Skeletal muscle cell (primary cell): ENCODE measurements at places on chromosomes 4 and X.

- no peak for DNase-seq
Measured at GRCh38 chrX:149363965-149364364, 141.1 kb downstream of the IDS start.

DNA sequence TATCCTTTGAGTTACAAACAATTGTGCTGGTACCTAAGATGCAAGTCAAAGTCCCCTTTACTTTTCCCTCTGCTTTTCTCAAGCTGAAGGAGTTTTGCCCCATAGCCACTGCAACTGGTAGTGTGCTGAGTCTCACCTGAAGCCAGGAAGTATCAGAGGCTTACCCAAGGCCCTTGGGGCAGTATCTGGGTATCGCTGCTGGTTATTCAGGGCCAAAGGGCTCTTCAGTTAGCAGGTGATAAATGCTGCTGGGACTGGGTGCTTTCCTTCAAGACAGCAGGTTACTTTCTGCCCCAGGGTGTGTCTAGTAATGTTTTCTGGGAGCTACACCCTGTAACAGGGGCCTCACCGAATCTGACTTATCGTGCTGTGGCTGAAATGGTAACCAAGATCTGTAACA is 90.4 kb upstream of the SLC6A14 start:
- no peak for DNase-seq

DNA sequence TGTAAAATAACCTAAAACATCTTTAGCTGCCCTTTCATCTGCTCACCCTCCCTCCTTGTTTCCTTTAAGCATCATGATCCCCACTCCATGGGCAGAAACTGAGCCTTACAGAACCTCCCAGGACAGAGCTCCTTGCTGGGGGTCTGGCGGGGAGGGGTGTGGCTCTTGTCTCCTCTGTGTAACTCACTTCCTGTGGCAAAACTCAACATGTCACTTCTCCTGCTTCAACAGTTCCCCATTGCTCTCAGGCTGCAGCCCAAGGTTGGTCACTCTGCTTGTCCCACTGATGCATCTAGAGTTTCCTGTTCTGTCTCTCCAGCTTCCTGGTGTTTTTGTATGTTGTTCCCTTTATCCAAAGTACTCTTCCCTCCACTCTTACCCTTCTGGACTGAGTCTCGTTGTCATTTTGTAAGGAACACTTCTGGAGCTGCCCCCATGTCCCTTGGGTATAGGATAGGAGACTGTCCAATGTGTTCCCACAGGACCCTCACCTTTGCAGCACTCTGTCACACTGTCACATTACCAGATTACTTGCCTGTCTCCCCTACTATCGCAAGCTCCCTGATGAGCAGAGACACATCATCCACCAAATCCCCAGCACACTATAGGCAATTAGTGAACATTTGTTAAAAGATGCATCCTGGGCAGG is 19.6 kb downstream of the TMEM31 start:
- DNase-seq = no peak

DNA sequence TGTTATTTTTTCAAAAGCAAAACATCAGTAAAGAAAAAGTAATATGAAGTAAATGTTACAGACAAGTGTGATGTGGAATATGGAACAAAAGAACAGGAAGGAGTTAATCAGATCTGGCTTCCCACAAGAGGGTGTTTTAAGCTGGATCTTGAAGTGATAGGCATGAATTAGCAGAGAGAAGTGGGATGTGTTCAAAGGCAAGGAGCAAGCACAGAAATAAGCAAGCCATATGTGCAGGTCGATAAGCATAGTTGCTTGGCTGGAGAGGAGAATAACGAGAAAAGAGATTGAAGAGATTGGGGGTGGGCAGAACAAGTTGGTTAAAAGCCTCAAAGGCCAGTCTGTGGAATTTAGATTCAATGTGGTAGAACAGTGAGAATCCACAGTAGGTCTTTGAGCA is 60.9 kb upstream of the PRPS1 start:
- DNase-seq = no peak

- DNase-seq = no peak
Measured at GRCh38 chr4:121593760-121594159, 103.0 kb downstream of the ANXA5 start.

DNA sequence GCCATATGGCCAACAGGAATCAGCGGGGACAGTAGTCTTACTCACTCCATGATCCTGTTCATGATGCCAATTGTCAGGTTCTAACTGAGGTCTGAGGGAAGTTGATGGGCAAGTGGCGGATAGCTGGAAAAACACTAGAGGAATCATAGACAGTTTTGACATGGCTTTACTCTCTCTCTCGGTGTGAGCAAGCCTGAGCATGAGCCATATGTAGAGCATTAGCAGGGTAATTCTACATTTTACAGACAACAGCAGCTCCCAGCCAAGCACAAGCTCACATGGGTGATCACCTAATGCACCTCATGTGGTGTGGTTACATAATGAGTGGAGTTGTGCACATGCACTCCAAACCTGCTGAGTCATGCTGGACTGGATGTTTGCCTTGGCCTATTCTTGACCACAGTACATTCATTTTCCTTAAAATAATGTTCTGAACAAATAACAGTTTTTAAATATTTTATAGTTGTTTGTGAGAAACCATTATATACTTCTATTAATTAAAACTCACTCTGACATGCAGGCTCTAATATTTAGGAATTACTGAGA is 429.2 kb downstream of the GPAT3 start:
- peak; percentile 7 for DNase-seq

- DNase-seq = no peak
Measured at GRCh38 chr4:109473824-109474223, 40.2 kb downstream of the SEC24B start.

DNA sequence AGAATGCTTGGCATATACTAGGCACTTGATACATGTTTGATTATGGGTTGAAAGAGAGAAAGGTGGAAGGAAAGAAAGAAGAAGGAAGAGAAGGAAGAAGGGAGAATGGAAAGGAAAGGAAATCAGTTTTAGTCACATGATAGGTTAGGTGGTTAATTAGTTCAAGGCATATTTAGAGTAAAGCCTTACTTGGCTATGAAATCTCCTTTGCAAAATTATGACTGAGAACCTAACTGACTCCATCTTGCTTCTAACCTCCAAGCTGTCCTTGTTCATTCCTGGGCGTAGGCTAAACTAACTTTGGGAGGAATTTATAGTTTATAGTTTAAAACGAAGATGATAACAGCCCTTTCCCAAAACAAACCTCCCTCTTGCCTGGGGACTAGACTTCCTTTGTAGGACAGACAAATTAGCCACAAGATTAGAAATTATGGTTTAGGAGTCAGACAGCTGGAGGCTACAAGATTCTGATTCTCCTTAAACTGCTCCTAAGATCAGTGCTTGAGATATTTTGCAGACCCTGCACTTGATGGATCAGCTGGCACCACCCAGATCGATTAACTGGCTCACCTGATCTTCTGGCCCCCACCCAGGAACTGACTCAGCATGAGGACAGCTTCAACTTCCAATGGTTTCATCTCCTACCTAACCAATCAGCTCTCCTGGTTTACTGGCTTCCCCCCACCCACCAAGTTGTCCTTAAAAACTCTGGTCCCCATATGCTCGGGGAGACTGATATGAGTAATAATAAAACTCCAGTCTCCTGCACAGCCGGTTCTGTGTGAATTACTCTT is 55.0 kb downstream of the TXK start:
- no peak for DNase-seq

DNA sequence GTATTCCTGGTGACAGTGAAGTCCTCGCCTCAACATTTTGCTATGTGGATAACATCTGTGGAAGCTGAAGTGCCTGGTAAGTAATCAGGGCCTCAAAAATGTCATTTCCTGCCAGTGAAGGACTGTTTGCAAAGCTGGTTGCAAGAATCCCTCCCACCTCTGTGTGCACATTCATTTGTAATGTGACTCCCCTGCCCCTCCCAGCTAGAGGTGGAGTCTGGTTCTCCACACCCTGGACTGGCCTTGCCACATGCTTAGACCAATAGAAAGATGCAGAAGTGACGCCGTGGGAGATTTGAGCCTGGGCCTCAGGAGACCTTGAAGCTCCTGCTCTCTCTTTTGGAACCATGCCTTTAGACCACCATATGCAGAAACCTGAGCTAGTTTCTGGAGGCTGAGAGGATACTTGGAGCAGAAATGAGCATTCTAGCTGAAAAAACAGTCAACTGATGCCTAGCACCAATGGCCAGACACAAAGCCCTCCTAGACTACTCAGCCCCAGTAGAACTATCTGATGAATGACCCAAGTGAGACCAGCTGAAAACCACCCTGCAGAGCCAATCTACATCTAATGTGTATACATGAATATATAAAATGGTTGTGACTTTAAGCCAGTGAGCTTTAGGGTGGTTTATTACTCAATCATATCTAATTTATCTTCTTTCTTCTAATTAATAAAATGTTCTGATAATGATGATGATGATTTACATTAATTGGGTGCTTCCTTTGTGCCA is 47.8 kb upstream of the CRMP1 start:
- DNase-seq = no peak
